ENCODE measurements at places on chromosomes 11 and 22. TPM values are rescaled to one million over a fixed set of nuclear protein-coding genes. Genes with fewer than 3 reads are reported as not detected.
A peak's percentile ranks its signal among the peaks of the same experiment; 100 is the strongest.

GRCh38 chr22:33018232-33018864, 39.8 kb downstream of the SYN3 start:
- peak; percentile 48 for DNase-seq

GRCh38 chr11:91209751-91210150, 986.9 kb upstream of the CHORDC1 start:
- DNase-seq = no peak

The PRR33 gene
- 2.4 TPM for total RNA-seq

The CRYBB1 gene
- 0.66 TPM for total RNA-seq

The FOLH1 gene
- total RNA-seq = not detected

DNA sequence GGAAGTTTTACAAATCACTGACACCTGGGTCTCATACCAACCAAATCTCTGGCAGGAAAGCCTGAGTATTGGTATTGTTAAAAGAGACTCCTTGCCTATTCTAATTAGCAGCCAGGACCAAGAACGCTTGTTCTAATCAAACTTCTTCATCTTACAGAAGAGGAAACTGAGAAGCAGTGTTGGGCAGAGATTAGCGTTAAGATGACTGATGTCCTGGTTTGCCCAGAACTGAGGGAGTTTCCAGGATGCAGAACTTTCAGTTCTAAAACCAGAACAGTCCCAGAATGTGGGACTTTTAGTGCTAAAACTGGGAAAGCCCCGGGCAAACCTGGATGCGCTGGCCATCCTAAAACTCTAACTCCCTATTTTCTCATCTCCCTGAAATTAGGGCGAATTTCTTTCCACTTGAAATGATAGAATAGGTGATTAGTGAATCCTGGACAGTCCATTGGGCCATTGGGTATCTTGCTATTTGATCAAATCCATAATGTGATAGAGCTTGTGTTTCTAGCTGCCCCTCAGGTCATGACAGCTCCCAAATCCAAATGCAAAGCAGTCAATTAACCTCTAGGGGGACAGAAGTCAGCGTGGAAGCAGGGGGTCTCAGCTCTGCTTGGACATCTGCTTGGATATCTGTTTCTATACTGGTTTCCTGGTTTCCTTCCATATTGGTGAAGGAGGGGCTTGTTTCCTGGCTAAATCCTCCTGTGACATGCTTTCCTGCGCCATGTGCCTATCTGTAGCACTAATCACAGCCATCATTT, 16.0 kb upstream of the TMPRSS13 start:
- no peak for DNase-seq

DNA sequence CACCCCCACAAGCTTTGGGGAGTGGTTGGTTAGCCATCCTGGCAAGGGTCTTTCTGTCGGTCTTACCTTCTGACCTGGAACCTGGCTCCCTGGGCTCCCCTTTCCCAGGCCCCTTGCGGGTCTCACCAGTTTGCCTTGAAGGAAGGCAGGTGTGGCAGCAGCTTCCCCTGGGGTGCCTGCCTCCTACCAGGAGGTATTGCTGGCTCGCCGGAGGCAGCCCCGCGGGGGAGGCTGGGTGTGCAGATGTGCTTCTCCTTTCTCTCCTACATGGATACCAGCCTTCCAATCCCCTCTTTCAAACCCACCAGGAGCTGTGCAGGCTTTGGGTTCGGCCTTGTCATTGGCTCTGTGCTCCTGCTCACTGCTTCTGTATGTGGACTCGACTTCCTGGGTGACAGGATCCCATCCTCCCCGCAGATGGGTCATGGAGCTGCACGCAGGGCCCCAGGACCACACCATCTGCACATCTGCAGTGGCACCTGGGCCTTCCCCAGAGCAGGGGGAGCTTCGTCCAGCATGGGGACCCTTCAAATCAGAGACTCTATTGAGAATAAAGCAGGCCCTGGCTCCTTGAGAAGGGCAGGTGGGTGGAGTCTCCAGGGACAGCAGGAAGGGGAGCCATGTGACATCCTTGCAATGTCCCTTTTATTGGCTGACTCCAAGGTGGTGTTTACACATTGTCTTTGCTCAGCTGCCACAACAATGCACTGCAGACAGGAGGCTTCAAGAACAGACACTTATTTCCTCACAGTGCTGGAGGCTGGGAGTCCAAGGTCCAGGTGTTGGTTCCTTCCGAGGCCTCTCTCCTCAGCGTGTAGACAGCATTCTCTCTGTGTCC, 592.0 kb downstream of the BRD1 start:
- no peak for DNase-seq

- DNase-seq = no peak
Measured at GRCh38 chr11:27882066-27882697, 181.9 kb upstream of the BDNF start.

GRCh38 chr11:118615282-118615975, 8.0 kb downstream of the PHLDB1 start:
- DNase-seq = no peak

The DERL3 gene
- 2.0 TPM for total RNA-seq

- no peak for DNase-seq
Measured at GRCh38 chr11:120702656-120703055, 191.1 kb downstream of the GRIK4 start.

DNA sequence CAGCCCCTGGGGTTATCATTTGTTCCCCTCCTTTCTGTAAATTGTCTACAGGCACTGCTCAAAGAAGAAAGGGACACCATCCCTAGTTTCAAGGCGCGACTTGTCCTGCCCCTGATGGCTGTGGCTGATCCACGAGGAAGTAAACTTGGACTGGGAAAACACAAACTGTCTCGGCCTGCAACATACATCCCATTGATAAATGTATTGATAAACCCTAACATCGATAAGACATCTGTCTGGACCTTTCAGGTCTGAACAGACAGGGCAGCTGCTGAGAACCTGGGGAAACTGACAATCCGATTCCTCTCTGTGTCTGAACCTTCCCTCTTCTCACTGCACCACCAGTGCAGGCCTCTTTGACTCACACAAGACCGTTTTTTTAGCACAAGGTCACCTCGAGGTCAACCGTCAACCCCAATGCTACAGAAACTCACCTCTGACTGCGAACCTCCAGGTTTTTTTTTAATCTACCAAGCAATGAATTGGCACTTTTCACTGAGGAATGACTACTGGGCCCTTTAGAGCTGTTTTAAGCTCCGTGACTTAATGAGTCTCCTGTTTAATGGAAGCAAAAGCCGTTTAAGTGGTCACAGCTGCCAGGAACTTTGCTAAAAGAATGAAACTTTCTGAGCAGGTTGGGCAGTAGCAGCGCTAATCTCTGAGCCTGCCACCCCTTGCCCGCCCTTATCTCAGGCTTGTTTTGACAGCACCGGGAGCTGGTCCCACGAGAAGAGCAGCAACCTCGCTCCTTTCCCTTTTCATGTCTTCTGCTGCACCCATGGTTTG, 203.8 kb upstream of the TMEM45B start:
- no peak for DNase-seq

- DNase-seq = no peak
Measured at GRCh38 chr11:68251765-68252164, 20.0 kb downstream of the C11orf24 start.

DNA sequence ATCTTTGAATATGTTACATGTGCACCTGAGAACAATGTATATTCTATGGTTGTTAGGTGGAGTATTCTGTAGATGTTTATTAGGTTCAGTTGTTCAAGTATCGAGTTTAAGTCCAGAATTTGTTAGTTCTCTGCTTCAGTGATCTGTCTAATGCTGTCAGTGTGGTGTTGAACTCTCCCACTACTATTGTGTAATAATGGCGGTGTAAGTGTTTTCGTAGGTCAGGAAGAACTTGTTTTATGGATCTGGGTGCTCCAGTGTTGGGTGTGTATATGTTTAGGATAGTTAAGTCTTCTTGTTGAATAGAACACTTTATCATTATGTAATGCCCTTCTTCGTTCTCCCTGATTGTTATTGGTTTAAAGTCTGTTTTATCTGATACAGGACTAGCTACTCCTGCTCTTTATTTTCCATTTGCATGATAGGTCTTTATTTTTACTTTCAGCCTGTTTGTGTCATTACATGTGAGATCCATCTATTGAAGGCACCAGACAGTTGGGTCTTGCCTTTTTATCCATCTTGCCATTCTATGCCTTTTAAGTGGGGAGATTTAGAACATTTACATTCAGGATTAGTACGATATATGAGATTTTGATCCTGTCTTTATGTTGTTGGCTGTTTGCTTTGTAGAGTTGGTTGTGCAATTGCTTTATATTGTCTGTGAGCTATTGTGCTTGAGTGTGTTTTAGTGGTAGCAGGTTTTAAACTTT, 121.6 kb downstream of the DDX10 start:
- DNase-seq = no peak

- no peak for DNase-seq
Measured at GRCh38 chr11:1990872-1991578, 6.6 kb downstream of the H19 start.

DNA sequence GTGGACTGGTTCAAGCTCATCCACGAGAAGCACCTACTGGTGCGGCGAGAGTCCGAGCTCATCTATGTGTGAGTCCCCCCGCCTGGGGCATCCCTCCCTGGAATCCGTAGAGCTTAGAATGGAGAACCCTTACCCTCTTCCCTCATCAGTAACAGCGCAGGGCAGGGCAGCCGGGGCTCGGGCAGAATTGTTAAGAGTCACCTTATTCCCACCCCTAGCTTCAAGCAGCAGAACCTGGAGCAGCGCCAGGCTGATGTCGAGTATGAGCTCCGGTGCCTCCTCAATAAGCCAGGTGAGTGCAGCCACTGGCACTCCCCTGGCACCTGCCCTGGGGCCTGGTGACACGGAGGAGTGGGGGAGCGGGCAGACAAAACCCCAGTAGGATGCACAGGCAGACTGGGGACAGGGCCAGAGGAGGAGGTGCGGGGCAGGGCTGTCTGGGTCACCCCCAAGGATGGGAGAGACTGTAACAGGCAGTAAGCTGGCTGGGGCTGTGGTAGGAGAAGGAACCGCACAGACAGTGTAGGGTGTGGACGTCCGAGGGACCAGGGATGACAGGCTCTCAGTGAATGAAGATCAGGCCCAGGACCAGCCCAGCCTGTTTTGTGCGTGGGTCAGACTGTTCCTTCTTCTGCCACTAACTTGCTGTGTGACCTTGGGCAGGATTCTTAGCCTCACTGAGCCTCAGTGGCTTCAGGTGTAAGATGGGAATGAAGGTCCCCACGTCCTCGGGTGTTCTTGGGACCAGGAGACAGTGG, 20.4 kb downstream of the C22orf23 start:
- no peak for DNase-seq

DNA sequence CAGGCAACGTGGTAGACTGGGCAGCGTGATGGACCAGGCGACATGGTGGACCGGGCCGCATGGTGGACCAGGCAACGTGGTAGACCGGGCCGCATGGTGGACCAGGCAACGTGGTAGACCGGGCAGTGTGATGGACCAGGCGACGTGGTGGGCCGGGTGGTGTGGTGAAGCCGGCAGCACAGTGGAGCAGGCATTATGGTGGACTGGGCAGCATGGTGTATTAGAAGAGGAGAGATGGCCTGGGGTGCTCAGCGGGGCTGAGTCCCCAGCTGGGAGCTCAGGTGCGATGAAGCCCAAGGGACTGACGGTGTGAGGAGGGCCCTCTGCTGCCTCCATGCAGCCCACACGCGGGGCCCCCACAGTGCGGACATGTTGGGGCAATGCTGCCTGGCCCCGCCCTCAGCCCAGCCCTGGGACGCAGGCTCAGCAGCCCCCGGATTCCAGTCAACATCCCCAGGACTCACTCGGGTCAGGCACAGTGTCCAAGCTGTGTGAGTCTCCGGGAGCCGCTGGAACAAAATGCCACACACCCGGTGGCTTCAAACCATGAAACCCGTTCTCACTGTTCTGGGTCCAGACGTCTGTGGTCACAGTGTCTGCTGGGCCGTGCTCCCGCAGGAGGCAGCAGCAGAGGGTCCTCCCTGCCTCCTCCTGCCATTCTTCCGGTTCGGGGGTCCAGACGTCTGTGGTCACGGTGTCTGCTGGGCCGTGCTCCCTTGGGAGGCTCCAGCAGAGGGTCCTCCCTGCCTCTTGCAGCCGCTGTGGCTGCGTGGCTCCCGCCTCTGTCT, 1084.9 kb downstream of the BRD1 start:
- DNase-seq = no peak

The TLCD5 gene
- 9.7 TPM for total RNA-seq

The OR8D1 gene
- total RNA-seq = not detected

DNA sequence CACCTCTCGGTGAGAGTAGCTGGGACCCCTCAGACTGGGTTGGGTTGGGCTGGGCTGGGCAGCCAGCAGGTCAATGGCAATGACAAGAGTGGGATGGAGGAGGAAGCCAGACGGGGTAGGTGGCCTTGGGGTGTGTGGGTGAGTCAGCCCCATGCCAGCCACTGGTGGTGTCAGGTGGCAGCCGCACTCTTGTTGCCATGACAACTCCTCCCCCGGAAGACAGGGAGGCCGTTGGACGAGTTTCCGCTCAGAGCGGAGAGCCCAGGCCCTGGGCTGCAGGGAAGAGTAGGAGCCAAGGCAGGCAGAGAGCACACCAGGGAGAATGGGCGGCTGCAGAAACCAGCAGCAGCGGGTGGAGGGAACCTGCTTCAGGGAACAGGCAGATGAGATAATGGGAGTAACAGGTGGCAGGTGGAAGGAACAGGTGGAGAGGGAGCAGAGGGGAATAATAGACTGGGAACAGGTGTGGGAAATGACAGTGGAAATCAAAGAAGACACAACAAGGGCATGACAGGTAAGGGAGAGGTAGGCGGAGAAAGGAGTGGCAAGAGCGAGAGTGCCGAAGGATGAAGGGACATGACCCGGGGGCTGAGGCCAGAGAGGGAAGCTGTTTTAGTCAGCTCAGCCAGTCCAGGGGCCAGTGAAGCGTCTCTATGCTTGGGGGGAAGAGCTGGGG, 8.7 kb downstream of the SPTBN2 start:
- no peak for DNase-seq

The CARD16 gene
- total RNA-seq = 8.3 TPM

The SAA2 gene
- 0.60 TPM for total RNA-seq

The CNIH2 gene
- total RNA-seq = not detected

DNA sequence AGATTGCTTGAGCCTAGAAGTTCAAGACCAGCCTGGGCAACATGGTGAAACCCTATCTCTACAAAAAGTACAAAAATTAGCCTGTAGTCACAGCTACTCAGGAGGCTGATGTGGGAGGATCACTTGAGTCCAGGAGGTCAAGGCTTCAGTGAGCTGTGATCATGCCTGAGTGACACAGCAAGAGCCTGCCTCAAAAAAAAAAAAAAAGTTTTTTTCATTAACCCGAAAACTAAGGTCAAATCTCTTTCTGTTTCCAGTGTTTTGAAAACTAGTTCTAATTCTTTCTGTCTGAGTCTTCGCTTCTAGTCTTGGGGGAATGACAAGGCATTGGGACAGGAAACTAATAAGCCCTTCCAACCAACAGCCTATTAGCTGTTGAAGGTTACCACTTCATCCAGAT, 57.6 kb downstream of the LIF start:
- DNase-seq = no peak

DNA sequence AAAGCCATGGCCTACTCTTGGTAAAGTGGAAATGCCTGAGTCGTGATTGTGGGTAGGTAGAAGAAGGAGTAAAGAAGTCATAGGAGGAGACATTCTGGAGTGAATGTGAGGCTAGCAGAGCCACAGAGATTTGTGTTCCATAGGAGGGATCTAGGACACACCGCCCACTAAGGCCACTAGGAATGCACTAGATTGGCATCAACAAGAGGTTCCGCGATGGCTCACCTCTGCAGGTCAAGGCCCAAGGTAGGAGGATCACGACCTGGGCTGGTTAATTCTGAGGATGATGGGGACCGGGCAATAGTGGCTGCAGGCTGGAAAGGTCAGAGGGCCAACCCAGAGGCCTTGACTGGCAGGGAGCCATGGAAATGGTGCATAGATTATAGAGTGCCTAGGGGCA, 48.8 kb upstream of the OPCML start:
- DNase-seq = no peak
